Stimulated activated CD4-positive, alpha-beta T cell treated with anti-CD3 and anti-CD28 coated beads, Interleukin-4, amount 100 ng/mL, for 4 hours (primary cell): ENCODE measurements at places on chromosomes 3 and 15.

GRCh38 chr15:57356636-57357035, 19.7 kb upstream of the CGNL1 start:
- no peak for DNase-seq

DNA sequence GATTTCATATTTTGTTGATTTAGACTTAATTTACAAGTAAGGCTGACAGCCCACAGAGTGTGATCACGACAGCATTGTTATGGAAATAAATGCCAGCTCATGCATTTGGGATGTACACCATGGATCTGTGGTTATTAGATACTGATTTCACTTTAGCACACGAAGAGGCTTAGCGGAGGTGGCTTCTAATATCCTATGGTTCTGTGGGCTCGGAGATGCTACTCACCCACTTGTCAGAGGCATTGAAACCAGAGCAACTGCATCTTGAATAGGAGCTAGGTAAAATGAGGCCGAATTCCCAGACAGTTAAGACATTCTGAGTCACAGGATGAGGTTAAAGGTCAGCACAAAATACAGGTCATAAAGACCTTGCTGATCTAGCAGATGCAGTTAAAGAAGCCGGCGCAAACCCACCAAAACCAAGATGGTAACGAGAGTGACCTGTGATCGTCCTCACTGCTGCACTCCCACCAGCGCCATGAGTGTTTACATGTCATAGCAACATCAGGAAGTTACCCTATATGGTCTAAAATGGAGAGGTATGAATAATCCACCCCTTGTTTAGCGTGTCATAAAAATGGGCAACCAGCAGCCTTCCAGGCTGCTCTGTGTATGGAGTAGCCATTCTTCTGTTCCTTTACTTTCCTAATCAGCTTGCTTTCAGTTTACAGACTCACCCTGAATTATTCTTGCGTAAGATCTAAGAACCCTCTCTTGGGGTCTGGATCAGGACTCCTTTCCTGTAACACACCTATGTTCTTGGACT, 117.5 kb downstream of the PGPEP1L start:
- DNase-seq = no peak

- DNase-seq = no peak
These were observed 62.1 kb upstream of the CRBN start for GRCh38 chr3:3241596-3241995.

DNA sequence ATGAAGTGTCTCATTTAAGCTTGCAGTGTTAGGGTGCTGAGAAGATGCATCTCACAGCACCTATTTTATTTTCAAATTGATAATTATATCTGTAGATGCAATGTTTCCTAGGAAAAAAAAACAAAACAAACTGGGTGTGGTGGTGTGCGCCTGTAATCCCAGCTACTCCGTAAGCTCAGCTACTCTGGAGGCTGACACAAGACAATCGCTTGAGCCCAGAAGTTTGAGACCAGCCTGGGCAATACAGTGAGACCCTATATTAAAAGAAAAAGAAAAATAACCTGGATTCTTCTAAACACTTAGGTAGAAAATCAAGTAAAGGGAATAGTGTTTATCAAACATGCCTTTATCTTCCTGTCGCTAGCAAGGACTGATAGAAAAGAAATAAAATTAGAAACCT, 1.9 kb downstream of the MINDY2 start:
- no peak for DNase-seq

- DNase-seq = no peak
These were observed 23.8 kb downstream of the ITGA11 start for GRCh38 chr15:68407886-68408881.

DNA sequence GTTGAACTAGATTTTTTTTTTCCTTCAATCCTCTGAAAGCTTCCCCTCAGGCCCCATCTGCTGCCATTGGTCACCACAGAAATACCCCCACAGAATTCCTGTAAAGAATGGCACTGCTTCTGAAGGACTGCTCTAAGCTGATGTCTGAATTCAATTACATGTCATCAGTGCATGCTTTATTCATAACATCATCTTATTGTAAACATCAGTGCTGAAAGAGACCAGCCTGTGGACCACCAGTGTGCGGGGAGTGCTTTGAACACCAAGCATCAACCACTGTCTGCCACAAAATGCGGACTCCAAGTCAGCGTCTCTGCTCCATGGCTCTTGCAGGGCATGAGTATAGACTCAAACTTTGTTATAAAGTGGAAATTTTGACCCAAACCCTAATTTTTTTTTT, 11.6 kb downstream of the PHLDB2 start:
- DNase-seq = no peak

GRCh38 chr15:81213982-81214381, 17.3 kb downstream of the IL16 start:
- DNase-seq = no peak

GRCh38 chr15:62164396-62165103, 535 bp downstream of the C2CD4B start:
- DNase-seq = no peak

- no peak for DNase-seq
These were observed 52.2 kb downstream of the ROPN1B start for GRCh38 chr3:126021224-126021623.

DNA sequence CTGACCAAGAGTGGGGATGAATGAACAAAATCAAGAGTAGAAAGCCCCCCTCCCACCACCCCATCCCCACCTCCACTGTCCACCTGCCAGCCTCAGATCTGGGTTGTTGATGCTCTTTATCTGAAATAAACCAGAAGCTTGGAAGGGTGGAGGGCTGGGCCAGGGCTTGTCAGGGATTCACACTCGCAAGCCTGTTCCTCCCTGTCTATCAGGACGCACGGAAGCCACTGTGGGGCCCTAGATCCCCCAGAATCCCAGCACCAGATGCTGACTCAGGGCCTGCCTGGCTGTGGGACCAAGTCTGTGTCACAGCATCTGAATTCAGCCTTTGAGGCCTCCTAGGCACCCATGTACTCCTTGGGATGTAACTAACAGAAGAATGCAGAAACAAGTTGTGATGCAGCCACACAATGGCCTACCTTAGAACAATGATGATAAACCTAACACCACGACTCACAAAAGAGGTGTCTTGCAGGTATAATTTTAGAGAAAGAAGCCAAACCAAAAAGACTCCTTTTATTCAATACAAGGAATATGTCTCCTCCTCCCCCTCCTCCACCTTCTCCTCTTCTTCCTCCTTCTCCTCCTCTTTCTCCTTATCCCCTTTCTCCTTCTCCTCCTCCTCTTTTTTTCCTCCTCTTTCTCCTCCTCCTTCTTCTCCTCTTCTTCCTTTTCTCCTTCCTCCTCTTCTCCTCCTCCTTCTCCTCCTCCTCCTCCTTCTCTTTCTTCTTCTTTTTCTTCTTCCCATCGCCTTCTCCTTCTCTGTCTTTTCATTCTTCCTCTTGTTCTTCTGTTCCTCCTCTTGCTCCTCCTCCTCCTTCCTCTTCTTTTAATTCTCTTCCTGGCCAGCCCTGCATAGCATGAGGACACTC, 234.7 kb downstream of the PLCL2 start:
- no peak for DNase-seq
